Mammary epithelial cell (primary cell): ENCODE measurements at places on chromosomes 7 and 10. TPM values are rescaled to one million over a fixed set of nuclear protein-coding genes. Genes with fewer than 3 reads are reported as not detected.

GRCh38 chr7:102426268-102427018, 6.9 kb upstream of the ORAI2 start:
- no peak for DNase-seq

GRCh38 chr7:6172910-6173295, 99.5 kb downstream of the CYTH3 start:
- DNase-seq: no peak

DNA sequence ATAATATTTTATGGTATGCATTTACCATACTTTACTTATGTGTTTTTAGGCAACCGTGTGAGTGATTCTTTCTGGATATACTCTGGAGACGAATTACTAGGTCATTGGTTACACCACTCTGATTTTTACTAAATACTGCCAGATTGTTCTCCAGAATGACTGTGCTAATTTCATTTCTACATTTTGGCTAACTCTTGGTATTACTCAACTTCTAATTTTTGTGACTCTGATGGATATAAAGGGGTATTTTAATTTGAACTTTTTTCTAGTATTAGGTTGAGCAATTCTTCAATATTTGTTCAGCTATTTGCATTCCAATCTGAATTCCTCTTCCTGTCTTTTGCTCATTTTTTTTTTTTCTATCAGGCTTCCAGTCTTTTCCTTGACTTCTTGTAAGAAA, 223.6 kb downstream of the MDFIC start:
- peak; percentile 1 for DNase-seq

GRCh38 chr7:74256491-74257408, 2.6 kb upstream of the RFC2 start:
- no peak for DNase-seq

- peak; percentile 0 for DNase-seq
These were observed 64.4 kb downstream of the KCND2 start for GRCh38 chr7:120337308-120337907.

- no peak for DNase-seq
These were observed 339.2 kb downstream of the DNAJB6 start for GRCh38 chr7:157676001-157676400.

- DNase-seq: no peak
These were observed 80.3 kb downstream of the KLF6 start for GRCh38 chr10:3704565-3705325.

- no peak for DNase-seq
These were observed 674.4 kb downstream of the GRM8 start for GRCh38 chr7:126578338-126578737.

DNA sequence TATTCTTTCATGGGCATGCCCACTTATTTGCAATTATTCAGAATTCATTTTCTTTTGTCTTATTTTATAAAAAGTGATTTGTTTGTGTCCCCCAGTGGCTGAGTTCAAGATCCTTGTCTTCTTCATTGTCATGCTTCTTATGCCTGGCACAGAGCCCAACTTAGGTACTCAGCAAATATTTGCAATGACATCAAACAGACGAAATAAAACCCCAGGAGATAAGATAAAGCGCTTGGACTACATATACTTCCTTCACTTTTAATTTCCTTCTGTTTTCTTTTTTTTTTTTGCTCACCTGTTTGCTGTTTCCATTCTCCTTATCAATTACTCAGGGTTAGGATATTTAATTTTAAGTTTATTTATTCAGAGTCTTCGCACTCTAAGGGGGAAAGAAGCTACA, 225.0 kb downstream of the SDHAF3 start:
- DNase-seq: no peak

DNA sequence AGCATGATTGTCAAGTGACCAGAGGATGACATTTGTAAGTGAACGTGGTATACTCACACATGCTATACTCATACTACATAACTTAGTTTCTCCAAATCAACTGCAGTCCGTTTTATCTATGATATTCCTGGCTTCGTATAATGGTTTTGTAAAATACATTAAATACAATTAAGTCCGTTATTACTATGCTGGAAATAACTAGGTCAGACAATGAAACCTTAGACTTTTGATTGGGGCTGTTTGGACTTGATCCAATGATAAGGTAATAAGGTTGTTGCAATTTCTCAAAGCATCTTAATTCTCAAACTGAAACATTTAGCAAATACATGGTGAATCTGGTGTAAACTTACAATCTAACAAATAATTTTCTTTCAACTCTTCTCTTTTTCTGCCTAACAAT, 117.0 kb downstream of the TWIST1 start:
- DNase-seq: no peak

DNA sequence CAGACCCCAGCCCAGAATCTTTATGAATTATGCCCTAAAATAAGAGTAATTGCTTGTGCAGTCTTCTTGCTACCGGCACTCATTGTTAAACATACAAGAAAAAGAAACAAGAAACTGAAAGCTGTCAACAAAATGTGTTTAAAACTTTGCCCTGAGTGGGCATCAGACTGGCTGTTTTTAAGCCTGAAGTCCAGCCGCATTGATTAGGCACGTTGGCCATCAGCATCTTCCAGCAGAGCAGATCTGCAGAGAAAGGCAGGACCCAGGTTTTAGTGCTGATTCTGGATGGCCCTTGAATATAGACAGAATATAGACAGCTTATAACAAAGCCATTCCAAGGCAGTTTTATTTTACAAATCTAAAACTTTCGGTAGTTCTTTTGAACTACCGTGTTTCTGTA, 102.8 kb downstream of the POLL start:
- DNase-seq: no peak

- no peak for DNase-seq
These were observed 26.2 kb upstream of the HDAC9 start for GRCh38 chr7:18469316-18469715.

LRRTM3 gene
- 0.24 TPM in 1 of 2 replicates, not detected in the other for total RNA-seq

VSTM2A gene
- total RNA-seq: not detected in 2 replicates

STEAP1B gene
- 0.17 TPM for total RNA-seq

CAMK1D gene
- total RNA-seq: 0.86 and 1.5 TPM in 2 replicates

TIMM23B gene
- total RNA-seq: 24.2 TPM

MRLN gene
- total RNA-seq: not detected

PRTFDC1 gene
- total RNA-seq: not detected in 2 replicates
